Esophagus muscularis mucosa (tissue), 4 donors: ENCODE measurements at places on chromosomes 3 and 15.

DNA sequence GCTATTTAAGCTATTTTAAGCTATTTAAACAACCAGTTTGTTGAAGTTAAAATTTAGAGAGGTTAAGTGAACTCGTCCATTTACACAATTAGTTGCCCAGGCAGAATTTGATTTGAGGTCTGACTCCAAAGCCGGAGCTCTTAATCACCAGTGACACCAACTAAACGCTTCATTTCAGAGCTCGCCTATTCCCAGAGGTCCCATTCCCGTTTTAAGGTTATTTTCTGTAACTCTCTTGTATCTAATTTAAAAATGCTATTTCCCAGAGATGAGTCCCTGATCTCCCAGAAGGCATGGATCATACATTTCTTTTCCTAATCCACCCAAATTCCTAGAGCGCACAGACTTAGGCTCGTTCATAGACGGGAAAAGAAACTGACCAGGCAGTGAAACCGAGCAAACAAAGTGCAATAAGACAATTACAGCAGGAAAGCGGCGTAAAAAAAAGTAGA lies 904 bp upstream of the MCTP2 start:
- peaks cover 23% of the 10 kb centered on the region for H3K27me3 ChIP-seq
- DNase-seq: no peak
- peak overlapping the region; percentile 52 for H3K27ac ChIP-seq

DNA sequence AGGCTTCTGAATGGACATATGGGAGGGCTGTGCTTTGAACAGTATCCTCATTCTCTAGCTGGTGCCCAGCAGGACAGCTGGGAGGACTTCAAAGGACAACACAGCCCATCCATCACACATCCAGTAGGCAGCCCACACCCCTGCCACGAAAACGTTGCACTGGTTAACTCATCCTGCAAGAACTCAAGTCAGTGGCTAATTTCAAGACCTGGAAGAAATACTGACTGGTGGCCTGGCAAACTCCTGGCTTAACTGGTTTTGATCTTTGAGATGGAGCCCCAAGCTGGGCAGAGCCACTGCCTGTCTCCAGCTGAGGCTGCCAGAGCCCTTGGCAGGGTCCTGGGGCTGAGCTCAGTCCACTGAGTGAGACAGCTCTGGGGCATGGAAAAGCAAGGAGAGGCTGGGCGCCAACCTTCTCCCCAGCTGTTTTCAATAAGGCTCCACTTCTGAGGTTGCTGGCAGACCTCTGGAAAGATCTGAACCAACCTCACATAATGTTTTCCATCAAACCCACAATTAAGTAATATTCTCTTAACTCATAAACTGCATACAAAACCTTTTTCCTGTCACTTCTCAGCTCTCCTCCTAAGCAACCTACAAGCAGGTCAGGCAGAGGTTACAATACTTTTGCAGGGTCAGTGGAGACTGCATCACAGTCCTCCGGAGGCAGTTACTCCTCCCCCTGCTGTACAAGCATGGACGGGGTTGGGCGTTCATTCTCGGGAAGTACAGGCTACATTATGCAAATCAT lies 110.3 kb downstream of the MYLK start:
- H3K4me1 ChIP-seq: peaks cover 28% of the 10 kb centered on the region
- no peaks in the 10 kb centered on the region for H3K36me3 ChIP-seq
- no peak overlapping the region for H3K4me3 ChIP-seq
- H3K27me3 ChIP-seq: no peaks in the 10 kb centered on the region
- DNase-seq: peak; percentile 92

- H3K36me3 ChIP-seq: no peaks in the 10 kb centered on the region
- no peaks in the 10 kb centered on the region for H3K4me1 ChIP-seq
- H3K4me3 ChIP-seq: no peak overlapping the region
- no peak overlapping the region for H3K27ac ChIP-seq
- H3K27me3 ChIP-seq: no peaks in the 10 kb centered on the region
Observed at GRCh38 chr3:161400650-161401049, 29.3 kb upstream of the SPTSSB start.

GRCh38 chr3:60696428-60697125 lies 554.7 kb downstream of the FHIT start:
- no peak overlapping the region for H3K27ac ChIP-seq
- no peak for DNase-seq
- no peaks in the 10 kb centered on the region for H3K27me3 ChIP-seq

DNA sequence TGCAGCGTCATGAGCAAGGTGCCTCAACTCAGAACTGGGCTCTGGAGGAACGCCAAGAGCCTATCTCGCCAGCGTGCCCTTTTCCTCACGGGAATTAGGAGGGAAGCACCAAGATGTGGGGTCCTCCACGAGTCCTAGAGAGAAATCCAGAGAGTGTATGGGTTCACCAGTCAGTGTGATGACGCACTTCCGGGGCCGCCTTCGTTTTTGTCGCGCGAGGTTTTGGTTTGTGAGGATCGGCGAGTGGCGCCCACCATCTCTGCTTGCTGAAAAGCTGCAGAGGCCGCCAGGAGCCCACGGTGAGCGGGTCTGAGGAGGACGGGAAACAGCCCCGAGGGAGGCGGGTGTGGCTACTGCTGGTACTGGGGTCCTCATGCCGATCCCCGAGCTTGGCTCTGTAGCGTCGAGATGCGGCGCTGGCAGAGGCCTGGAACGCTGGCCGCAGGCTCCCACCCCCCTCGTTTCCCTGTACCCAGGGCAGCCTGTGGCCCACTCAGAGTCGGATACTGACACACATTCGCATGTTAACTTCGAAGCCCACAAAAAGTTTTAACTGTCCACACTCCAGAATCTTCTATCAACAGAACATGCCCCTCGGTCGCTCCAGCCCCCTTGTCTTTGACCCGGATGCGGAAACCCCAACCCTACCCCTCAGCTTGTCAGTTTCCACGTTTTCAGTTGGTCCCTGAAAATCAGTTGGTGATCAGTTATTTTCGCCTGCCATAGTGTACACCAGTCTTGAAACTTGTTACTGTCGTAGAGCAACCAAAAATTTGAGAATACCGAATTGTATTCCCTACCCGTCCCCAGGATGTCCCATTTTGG lies 30.4 kb downstream of the ZNF662 start:
- no peaks in the 10 kb centered on the region for H3K27me3 ChIP-seq
- peak overlapping the region; percentile 36 for H3K4me3 ChIP-seq
- no peaks in the 10 kb centered on the region for H3K4me1 ChIP-seq
- H3K36me3 ChIP-seq: no peaks in the 10 kb centered on the region

GRCh38 chr15:62962101-62962995 lies 80.2 kb upstream of the TPM1 start:
- DNase-seq: no peak
- no peak overlapping the region for H3K27ac ChIP-seq
- no peaks in the 10 kb centered on the region for H3K36me3 ChIP-seq
- H3K4me1 ChIP-seq: peaks cover 13% of the 10 kb centered on the region
- no peaks in the 10 kb centered on the region for H3K27me3 ChIP-seq
- H3K4me3 ChIP-seq: no peak overlapping the region

- H3K27me3 ChIP-seq: no peaks in the 10 kb centered on the region
- no peak for DNase-seq
- H3K36me3 ChIP-seq: no peaks in the 10 kb centered on the region
- H3K4me1 ChIP-seq: peaks cover 19% of the 10 kb centered on the region
- no peak overlapping the region for H3K4me3 ChIP-seq
- H3K27ac ChIP-seq: no peak overlapping the region
Observed at GRCh38 chr3:132654190-132654589, 5.4 kb downstream of the ACAD11 start.

DNA sequence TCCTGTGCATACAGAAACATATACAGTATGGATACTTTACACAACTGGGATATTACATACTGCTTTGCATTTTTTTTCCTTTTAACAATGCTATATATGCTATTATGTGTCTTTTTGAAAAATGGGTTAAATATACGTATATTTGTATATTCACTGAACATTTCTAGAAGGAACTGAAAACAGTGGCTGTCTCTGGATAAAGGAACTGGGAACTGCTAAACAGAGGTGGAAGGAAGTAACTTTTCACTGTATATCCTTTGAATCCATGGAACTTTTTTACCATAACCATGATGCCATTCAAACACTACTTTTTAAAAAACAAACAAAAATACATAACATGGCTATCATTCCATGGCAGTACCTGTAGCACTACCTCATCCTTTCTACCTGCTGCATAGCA lies 1.8 kb downstream of the MTFMT start:
- H3K36me3 ChIP-seq: peaks cover 39% of the 10 kb centered on the region
- no peak for DNase-seq
- no peak overlapping the region for H3K4me3 ChIP-seq
- H3K27ac ChIP-seq: no peak overlapping the region

- H3K36me3 ChIP-seq: no peaks in the 10 kb centered on the region
- H3K27me3 ChIP-seq: no peaks in the 10 kb centered on the region
- DNase-seq: no peak
Observed at GRCh38 chr3:57061556-57061955, 1.1 kb downstream of the SPATA12 start.

- peaks cover 8% of the 10 kb centered on the region for H3K36me3 ChIP-seq
- H3K27ac ChIP-seq: no peak overlapping the region
- DNase-seq: no peak
- H3K4me1 ChIP-seq: peaks cover 37% of the 10 kb centered on the region
Observed at GRCh38 chr15:68151277-68151676, 53.9 kb downstream of the CALML4 start.

- no peak for DNase-seq
- H3K36me3 ChIP-seq: no peaks in the 10 kb centered on the region
- no peak overlapping the region for H3K27ac ChIP-seq
- peaks cover 13% of the 10 kb centered on the region for H3K4me1 ChIP-seq
- H3K4me3 ChIP-seq: no peak overlapping the region
Observed at GRCh38 chr3:59644479-59645402, 594.9 kb upstream of the CFAP20DC start.

DNA sequence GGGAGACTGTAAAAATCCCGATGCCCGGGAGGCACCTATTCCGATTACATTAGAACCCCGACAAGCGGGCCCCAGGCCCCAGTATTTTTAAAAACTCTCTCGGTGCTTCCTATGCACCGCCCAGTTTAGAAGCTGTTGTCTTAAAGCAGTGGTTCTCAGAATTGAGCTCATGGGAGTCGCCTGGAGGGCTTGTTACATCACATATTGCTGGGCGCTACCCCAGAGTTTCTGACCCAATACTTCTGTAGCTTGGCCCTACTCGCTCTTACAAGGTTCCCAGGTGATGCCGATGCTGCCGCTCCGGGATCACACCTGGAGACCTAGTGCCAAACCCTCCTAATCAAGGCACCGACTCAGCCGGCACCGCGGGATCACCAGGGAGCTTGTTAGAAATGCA lies 35.2 kb downstream of the CPN2 start:
- peak overlapping the region; percentile 50 for H3K4me3 ChIP-seq
- no peaks in the 10 kb centered on the region for H3K36me3 ChIP-seq
- peak overlapping the region; percentile 76 for H3K27ac ChIP-seq
- no peak for DNase-seq

- H3K4me1 ChIP-seq: no peaks in the 10 kb centered on the region
- H3K36me3 ChIP-seq: no peaks in the 10 kb centered on the region
- no peak overlapping the region for H3K4me3 ChIP-seq
- DNase-seq: no peak
Observed at GRCh38 chr3:190554197-190554596, 40.3 kb downstream of the IL1RAP start.

DNA sequence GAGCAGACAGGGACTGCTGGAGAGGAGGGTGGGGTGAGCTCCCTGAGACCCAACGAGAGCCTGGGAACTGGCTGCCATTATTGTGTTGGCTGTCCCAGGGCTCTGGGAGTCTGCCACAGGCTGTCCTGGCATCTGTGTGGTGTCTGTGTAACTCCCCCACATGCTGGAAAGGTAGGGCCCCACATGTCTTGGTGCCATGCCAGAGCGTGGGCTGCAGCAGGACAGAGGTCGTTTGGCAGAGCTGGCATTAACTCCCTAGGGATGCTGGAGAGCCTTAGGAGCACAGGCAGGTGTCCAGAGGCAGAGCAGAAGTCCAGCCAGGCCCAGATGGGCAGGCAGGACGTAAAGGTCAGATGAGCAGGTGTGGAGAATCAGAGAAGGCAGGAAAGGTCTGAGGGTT lies 9.7 kb downstream of the TIMP4 start:
- peaks cover 15% of the 10 kb centered on the region for H3K4me1 ChIP-seq
- H3K4me3 ChIP-seq: no peak overlapping the region
- DNase-seq: no peak
- H3K27me3 ChIP-seq: no peaks in the 10 kb centered on the region

DNA sequence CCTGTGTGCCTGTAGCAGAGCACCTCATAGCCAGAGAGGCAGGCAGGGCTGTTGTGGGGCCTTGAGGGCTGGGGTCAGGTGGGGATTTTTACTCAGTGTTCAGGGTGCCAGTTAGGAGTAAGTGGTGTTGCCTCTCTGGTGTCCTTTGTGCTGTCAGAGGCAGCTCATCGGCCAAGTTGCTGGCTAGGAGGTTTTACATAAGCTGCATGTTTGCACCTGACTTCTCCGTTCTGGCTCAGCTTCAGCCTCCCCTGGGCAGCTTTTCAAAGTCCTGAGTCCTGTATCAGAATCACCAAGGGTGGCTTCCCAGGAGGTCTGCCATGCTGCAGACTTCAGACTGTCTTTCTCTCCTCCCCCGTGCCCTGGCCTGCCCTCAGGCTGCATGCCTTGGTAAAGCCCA lies 242.6 kb upstream of the TPM1 start:
- peak overlapping the region; percentile 2 for H3K27ac ChIP-seq
- peaks cover 16% of the 10 kb centered on the region for H3K4me1 ChIP-seq
- no peak overlapping the region for H3K4me3 ChIP-seq

GRCh38 chr3:67241084-67241483 lies 243.0 kb downstream of the KBTBD8 start:
- H3K27ac ChIP-seq: no peak overlapping the region
- H3K36me3 ChIP-seq: no peaks in the 10 kb centered on the region
- no peak for DNase-seq
- no peaks in the 10 kb centered on the region for H3K27me3 ChIP-seq

GRCh38 chr3:150349314-150350097 lies 58.6 kb upstream of the TSC22D2 start:
- peaks cover 27% of the 10 kb centered on the region for H3K4me1 ChIP-seq
- no peaks in the 10 kb centered on the region for H3K27me3 ChIP-seq
- no peak overlapping the region for H3K4me3 ChIP-seq
- H3K27ac ChIP-seq: no peak overlapping the region
- DNase-seq: no peak

GRCh38 chr3:58120075-58120812 lies 90.5 kb downstream of the DNASE1L3 start:
- H3K36me3 ChIP-seq: peaks cover 59% of the 10 kb centered on the region
- H3K4me3 ChIP-seq: no peak overlapping the region
- no peak for DNase-seq
- no peaks in the 10 kb centered on the region for H3K27me3 ChIP-seq

DNA sequence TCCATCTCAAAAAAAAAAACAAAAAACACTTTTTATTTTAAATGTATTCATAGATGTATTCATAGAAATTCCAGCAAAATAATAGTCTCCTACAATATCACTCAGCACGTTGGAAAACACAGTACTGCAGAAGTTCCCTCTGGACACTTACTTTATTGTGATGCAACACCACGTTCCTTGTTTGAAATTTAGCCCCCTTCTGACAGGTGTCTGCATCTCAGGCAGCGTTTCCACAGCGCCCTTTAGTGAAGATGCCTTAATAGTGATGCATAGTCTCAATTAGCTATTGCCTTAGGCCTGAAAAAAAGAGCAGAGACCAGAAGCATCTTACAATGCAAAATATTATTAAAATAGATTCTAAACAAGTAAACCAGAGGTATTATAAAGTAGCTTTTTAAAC lies 20.3 kb downstream of the IL12A start:
- no peaks in the 10 kb centered on the region for H3K36me3 ChIP-seq
- no peaks in the 10 kb centered on the region for H3K4me1 ChIP-seq
- DNase-seq: no peak

- no peaks in the 10 kb centered on the region for H3K4me1 ChIP-seq
- no peak overlapping the region for H3K27ac ChIP-seq
- H3K36me3 ChIP-seq: no peaks in the 10 kb centered on the region
- no peaks in the 10 kb centered on the region for H3K27me3 ChIP-seq
- no peak overlapping the region for H3K4me3 ChIP-seq
Observed at GRCh38 chr3:147472846-147473245, 63.7 kb downstream of the ZIC1 start.

- no peaks in the 10 kb centered on the region for H3K36me3 ChIP-seq
- no peak for DNase-seq
- peaks cover 97% of the 10 kb centered on the region for H3K4me1 ChIP-seq
- no peaks in the 10 kb centered on the region for H3K27me3 ChIP-seq
Observed at GRCh38 chr3:136186846-136187245, 9.3 kb downstream of the MSL2 start.
